ENCODE measurements at places on chromosomes 13 and 19.

DNA sequence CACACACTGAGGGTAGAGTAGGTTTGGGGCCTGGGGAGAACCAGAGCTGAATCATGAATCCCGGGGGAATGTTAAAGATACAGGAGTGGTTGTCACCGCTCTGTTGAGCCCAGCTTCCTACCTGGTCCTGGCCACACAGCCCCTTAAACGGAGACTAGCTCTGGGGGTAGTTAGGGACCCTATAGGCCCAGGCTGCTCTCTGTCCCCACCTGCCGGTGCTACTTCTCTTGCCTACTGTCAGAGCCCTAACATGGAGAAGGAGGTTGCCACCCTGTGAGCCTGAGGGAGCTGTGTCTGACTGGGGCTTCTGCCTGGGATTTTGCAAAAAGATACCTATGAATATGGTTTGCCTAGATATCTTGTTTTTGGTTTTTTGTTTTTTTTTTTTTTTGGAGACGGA, 36.6 kb upstream of the ZNF429 start:
- DNase-seq = no peak

DNA sequence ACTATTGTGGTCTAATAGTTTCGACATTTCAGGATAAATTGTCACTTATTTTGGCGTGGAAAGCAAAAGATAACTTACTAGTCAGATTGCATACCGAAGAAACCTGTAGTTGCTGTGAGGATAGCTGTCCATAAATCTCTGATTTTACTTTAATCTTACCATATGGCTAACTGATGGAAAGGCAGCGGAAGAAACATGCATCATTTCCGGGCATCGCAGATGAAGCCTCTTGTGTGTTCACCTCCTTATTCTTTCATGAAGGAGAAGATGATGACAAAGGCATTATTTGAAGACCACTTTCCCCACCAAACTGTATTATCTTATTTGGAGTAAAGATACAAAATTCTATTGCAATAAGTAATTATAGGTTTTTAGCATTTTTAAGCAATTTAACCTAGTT, 763.6 kb upstream of the SLITRK6 start:
- no peak for DNase-seq

DNA sequence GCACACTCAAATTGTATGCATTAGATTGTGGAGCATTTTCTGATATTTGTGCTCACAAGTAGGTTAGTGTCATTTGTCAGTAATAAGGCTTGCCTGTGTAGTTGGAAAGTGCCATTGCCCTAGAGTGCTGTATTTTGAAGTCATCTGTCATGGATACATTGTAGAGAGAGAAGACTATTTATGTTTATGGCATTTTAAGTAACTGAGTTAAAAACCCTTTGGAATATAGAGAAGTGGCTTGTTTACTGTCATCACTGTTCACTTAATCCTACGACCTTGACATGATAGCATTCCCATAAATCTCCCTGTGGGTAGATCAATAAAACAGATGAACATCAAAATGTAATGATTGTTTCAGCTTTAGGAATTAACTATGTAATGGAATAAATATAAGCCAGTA, 110.6 kb downstream of the MAB21L1 start:
- no peak for DNase-seq

GRCh38 chr13:99528547-99528946, 27.3 kb downstream of the TM9SF2 start:
- DNase-seq = no peak

GRCh38 chr13:43879755-43880181, at the start of gene LACC1:
LACC1 (plus strand) TSS chr13:43879904; CDS start chr13:43880986, 1,082 bp downstream.
- DNase-seq = no peak

GRCh38 chr13:100887729-100888151, 213.1 kb upstream of the TMTC4 start:
- DNase-seq = no peak

GRCh38 chr13:50589651-50590054, 253.8 kb downstream of the DLEU7 start:
- no peak for DNase-seq

- no peak for DNase-seq
Measured at GRCh38 chr19:35347171-35347929, at the start of gene FFAR1. FFAR1 (plus strand) TSS chr19:35347902; CDS start chr19:35351552, 3,650 bp downstream.

GRCh38 chr19:45464274-45464673, 3.5 kb upstream of the FOSB start:
- no peak for DNase-seq

DNA sequence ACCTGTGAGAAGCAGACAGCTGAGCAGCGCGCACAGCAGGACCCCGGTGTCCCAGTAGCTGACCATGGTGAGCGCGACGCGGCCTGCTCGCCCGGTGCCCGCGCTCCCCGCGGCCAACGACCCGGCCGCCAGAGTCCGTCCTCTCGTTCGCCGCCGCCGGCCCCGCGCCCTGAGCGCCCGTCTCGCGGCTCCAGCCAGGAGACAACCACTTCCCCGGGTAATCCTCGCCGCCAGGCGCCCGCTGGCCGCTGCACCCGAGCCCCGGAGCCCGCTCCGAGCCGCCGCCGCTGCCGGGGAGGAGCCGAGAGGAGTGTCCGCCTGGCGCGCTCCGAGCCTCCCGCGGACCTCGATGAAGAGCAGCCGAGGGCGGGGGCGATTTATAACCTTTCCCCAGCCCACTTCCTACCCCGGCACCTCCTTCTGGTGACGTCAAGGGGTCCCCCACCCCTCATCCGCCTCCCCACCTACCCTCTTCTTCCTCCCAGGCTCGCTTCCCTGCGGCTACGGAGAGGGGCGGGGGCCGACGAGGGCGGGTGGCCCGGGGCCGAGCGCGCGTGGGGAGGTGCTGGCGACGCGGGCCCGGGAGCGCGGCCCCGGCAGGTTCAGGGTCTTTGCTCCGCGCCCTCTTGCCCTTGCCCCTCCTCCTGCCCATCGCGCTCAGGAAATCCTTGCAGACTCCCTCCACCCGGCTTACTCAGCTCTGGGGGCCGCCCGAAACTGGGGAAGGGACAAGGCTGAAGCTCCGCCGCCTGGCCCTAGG, at the start of gene FLT1:
FLT1 (minus strand) TSS at position 351 of the 760 bp plus-strand sequence; CDS start at position 66, 285 bp downstream.
- no peak for DNase-seq

DNA sequence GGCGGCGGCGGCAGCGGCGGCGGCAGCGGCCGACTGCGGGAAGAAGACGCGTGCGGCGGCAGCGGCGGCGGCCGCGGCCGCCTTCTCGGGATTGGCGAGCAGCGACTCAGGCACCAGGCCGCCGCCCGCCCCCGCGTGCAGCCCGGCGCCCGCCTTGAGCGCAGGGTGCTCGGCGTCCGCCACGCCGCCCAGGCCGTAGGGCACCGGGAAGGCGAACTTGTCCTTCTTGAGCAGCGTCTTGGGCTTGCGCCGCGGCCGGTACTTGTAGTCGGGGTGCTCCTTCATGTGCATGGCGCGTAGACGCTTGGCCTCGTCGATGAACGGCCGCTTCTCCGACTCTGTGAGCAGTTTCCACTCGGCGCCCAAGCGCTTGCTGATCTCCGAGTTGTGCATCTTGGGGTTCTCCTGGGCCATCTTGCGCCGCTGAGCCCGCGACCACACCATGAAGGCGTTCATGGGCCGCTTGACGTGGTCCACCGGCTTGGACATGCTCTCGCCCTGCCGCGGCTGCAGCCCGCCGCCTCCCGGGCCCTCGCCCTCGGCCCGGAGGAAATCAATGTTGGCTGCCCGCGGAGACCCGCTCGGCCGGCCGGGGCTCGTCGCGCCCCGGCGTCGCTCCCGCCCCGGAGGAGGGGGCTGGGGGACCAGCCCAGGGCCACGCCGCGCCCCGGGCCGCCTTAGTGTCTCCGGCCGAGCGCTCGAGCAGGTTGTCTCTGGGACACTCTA, 621 bp downstream of the SOX21 start:
- no peak for DNase-seq

DNA sequence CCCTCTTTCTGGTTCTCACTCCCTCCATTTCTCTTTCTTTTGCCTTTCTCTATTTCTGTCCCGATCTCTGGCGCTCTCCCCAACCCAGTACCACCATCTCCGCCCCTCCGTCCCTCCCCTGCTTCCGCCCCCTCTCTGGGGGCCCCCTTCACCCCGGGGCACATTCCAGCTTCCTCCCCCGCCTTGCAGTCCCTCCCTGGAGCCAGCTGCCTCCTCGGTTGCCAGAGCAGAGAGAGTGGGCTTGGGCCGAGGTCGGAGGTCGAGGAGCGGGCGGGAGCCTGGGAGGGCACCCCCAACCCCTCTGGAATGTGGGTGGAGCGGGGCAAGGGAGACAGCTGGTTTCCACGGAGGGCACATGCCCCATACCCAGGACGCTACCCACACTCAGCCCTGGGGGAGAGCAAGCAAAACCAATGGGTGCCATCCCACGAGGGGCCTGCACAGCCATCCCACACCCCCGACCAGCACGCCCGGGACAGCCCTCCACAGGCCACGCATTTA, 6.5 kb upstream of the CIRBP start:
- no peak for DNase-seq

GRCh38 chr19:2345076-2345475, 15.0 kb upstream of the TMPRSS9 start:
- DNase-seq = no peak

GRCh38 chr13:113539822-113540221, 44.7 kb upstream of the TFDP1 start:
- DNase-seq = no peak

GRCh38 chr13:26246154-26246553, 7.8 kb upstream of the CDK8 start:
- DNase-seq = no peak

GRCh38 chr13:114152831-114153371, 20.5 kb upstream of the RASA3 start:
- DNase-seq = no peak

DNA sequence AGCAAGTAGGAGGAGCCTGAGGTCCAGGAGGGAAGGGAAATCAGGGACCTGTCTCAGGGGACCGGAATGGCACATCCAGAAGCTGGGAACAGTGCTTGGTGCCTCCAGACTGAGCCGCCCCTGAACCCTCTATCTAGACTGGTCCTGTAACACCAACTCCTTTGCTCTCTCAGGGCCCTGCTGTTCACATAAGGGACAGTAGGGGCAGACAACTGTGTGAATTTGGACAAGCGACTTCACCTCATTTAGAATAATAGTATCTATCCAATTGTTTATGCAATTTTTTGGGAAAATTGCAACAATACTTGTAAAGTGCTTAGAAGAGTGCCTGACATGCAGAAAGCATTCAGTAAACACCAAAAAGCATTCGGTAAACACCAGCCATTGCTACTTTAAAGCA, 14.0 kb downstream of the SYMPK start:
- DNase-seq = no peak

DNA sequence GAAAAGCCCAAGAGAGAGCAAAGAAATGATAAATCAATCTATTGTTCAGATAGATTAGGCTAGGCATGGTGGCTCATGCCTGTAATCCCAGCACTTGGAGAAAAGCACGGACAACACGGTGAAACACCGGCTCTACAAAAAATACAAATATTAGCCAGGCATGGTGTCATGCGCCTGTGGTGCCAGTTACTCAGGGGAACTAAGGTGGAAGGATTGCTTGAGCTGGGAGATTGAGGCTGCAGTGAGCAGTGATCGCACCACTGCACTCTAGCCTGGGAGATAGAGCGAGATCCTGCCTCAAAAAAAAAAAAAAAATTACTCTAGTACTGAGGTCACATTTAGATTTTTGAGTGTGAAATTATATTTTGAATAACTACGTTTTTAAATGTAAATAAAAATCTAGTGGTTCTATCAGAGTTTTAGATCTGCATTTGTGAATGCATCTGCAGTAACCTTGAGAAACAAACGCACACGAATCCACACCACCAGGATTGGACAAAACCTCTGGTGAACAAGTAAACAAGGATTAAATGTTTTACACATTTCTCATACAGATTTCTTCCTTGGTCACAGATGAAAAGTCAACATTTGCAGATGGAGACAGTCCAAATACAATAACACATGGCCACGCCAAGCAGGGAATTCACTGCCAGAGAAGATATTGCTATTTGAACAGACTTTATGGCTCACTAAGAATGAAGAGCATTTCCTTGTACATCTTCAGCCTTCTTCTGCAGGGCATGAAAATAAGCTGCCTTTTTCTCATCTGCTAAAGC, 917.6 kb downstream of the PCDH9 start:
- no peak for DNase-seq

DNA sequence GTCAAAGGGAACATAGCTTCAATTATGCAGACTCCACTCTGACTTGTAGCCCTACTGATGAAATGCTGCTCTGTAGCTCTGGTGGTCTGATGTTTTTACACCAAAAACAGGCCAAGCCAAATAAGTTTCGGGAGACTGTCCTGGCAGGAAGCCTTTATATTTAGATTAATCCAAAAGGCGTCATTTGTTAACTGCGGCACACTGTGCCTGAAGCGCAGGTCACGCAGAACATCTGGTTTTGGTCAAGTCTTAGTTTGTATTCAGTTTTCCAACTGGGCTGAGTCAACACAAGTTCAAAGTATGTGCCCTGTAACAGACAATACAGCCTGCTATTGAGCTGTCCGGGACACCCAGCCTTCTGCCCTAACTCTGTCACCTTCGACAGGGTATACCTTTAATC, 154.6 kb upstream of the IPO5 start:
- DNase-seq = no peak

DNA sequence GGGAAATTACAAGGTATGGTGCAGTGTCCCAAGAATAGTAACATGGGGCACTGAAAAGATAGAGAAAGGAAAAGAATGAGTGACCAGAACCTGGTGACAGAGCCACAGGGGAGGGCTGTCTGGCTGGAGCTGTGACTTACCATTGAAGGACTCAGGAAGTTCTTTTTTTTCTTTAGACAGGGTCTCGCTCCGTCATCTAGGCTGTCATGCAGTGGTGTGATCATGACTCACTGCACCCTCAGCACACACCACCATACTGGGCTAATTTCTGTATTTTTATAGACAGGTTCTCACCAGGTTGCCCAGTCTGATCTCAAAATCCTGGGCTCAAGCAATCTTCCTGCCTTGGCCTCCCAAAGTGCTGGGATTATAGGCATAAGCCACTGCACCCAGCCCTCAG, 8.8 kb upstream of the CPB2 start:
- no peak for DNase-seq

- DNase-seq = no peak
Measured at GRCh38 chr13:96025283-96025682, 27.9 kb downstream of the UGGT2 start.

DNA sequence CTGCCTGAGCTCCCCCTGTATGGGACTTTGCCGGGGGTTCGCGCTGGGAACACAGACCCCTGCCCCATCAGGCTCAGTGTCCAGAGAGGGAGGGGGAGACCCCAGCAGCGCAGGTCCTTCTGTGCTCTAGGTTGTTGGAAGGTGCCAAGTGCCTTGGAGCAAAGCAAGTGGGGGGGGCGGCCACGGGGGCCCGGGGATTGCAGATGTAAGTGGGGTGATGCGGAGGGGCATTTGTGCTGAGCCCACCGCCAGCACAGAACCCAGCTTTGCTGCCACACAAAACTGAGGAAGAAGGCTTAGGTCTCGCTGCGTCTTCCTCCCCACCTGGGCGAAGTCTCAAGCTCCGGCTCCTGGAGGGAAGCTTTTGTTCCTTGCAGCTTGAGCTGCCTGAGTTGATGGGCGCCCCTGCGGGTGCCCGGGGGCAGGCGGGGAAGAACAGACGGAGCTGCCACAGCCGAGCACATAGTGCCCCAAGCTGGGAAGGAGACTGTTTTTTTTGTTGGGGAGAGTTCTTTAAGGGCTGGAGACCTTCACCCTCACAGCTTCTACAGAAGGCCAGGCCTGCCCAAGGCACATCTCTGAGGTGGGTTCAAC, 1.5 kb upstream of the NTN5 start:
- no peak for DNase-seq

Data from stimulated activated CD4-positive, alpha-beta T cell treated with anti-CD3 and anti-CD28 coated beads, TNF-alpha, amount 100 ng/mL, for 4 hours (primary cell).